ENCODE measurements at places on chromosomes 3 and 15.
A peak's percentile ranks its signal among the peaks of the same experiment; 100 is the strongest.

DNA sequence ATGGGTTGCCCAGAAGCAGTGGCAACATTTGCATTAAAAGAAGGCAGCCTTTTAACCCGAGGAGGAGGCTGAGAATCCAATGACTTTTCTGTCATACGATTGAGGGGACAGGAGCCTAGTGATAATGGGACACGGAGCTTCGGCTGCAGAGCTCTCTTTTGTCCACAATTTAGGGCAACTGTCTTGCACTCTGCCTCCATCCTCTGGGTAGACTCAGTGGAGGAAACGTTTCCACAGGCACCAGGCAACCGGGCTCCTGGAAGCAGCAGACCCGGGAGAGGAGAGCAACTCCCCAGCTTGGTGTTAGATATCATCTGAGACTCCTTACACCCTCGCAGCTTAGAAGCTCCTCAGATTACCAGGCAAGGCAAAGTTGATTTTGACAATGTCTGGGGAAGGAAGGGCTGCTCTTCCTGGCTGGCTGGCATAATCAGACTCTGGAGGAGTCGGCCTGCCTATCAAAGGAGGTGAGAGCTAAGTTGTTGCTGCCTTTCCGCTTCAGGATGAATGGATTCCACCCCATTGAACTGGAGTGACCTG is 43.5 kb upstream of the RNU6-1 start:
- no peak for DNase-seq

DNA sequence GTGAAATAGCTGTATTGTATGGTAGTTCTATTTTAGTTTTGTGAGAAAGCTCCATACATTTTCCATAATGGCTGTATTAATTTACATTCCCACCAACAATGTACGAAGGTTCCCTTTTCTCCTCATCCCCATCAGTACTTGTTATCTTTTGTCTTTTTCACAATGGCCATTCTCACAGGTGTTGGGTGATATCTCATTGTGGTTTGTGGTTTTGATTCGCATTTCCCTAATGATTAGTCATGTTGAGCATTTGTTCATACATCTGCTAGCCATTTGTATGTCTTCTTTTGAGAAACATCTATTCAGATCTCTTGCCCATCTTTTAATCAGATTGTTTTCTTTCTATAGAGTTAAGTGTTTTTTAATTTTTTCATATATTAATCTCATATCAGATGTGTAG is 931.9 kb downstream of the IGSF11 start:
- no peak for DNase-seq

GRCh38 chr3:9071936-9072666 is 108.8 kb upstream of the RAD18 start:
- no peak for DNase-seq

DNA sequence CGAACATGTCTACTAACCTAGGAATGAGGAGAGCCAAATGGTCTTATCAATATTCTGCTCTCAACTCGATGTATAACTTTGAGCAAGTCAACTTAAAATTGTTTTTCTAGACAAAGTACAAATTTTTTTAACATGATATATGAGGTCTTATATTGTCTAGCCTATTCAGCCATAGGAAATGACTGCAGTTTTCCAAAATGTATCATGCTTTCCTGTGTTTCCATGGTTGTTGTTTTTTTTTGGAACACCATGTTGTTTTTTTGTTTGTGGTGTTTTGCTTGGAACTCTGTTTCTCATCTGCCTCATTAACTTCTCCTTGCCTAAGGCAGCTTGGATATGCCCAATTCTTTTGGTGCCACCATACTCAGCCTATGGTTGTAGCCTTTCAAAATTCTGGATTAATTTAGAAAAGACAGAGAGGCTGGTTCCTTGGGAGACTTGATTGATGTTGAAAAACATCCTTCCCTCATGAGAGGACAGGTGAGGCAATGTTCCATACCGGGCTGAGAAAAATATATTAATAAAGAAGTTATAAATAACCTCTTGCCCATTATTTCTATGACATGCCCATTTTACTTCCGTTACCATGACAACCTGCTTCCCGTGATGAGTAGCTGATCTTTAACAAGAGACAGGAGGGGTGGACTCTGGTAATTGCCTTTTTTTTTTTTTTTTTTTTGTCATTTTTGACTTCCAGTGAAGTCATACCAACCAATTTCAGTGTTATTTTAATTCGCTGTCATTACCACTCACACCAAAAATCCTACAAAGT is 687.9 kb upstream of the GRM7 start:
- DNase-seq: no peak

GRCh38 chr15:87145696-87146095 is 1066.0 kb downstream of the AGBL1 start:
- DNase-seq: no peak

GRCh38 chr3:180871901-180872300 is 40.6 kb upstream of the FXR1 start:
- no peak for DNase-seq

GRCh38 chr3:194782698-194783404 is 97.2 kb downstream of the FAM43A start:
- DNase-seq: peak; percentile 69

DNA sequence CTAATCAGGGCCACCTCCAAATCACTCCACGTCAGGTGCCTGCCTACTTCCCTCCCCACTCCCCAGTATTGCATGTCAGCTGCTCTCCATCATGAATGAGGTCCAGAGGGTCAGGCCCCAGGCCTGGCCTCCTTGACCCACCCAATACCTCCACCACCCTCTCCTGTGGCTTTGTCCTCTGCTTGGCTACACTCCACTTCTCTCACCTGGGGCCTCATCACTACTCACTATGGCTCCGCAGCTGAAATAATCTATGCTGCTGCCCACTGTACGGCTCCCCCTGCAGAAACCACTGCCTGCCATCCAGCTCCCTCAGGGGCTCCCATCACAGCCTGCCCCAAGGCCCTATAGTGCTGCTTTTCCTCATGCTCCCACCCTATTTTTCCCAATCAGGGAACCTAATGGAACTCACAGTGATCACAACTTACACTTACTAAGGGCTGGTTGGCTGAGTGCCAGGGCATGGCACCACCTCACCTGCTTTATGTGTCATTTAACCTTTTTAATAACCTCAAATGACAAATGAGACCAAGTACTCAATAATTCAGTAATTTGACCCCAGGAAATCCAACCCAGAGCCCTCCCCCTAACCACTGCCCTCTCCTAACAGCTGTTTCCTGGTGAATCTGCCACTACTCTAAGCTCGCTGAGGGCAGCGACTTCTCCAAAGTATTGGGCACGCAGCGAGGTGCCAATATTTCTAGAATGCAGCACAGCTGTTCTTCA is 2.3 kb downstream of the GORASP1 start:
- DNase-seq: no peak

DNA sequence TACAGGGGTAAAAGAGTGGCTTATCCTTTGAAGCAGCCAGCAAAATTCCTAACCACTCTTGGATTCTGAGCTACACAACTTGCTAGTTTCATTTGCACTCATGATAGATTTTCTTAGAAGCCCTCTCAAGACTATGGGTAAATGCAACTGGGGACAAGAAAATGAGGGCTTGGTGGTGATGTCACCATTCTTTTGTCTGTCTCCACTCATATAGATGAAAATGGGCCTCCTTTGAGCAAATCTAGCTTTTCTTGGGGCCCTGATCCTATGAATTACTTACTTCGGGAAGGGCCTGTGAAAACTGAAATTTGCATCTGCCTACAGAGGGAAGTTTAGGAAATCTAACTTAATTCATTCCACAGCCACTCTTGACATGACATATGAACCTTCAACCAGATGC is 486.3 kb downstream of the MAGI1 start:
- DNase-seq: no peak

DNA sequence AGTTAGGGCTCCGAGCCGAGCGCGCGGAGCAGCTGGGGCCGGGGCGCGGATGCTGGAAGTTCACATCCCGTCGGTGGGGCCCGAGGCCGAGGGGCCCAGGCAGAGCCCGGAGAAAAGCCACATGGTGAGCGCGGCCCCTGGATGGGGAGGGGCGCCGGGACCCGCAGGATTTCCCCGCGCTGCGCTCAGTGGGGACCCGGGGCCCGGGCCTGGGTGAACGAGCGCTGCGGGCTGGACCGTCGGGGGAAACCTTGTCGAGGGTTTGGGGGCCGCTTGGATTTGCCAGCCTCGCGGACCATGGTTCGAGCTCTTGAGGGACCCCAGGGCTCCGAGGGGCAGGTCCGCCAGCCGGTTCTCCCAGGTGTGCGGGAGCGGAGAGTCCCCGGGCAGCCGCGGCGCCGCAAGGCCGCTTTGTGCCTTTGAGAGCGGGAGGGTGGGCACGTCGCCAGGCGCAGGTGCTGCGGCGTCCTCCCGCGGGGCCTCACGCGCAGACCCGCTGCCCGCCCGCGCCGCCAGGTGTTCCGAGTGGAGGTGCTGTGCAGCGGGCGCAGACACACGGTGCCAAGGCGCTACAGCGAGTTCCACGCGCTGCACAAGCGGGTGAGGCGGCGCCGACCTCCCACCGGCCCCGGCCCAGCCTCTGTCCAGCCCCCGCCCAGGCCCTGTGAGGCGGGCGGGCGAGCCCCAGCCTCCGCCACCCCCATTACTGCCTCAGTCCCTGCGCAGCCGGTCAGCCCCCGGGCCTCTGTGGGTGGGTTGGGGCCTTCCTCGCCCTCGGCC is at the start of gene SNX22:
Gene SNX22 (plus strand): TSS at position 5 of the 780 bp plus-strand sequence. CDS start 45 bp downstream, at position 50.
- no peak for DNase-seq

DNA sequence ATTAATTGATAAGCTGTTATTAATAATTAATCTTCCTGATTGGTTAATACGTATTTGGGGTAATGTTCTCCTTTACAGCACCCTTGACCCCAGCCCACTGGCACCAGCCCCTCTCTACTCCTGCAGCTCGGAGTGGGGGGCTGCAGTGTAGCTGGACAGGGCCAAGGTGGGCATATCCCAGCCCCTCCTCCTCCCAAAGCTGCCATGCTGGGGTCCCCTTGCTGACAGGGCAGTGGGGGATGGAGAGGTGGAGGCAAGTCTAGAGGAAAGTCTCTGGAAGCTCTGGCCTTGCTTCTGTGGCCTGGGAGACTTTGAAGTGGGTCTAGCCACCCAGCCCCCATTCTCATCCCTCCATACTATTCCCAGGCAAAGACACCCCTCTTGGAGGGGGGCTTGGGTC is 35.8 kb downstream of the HCN4 start:
- DNase-seq: no peak

- peak; percentile 41 for DNase-seq
Observed at GRCh38 chr15:64681424-64682024, 93.9 kb downstream of the RBPMS2 start.

DNA sequence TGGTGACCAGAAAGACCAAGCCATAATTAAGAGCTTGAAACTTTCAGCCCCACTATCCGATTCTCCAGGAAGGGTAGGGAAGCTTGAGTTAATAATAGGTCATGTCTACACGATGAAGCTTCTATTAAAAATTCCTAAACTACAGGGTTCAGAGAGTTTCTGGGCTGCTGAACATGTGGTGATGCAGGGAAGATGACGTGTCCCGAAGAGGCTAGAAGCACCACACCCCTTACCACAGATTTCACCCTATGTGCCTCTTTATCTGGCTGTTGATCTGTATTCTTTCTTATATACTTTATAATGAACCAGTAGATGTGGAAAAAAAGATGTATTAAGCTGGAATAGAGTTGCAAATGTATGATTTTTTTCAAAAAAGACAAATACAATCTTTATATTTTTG is 473.4 kb downstream of the NLGN1 start:
- DNase-seq: no peak

DNA sequence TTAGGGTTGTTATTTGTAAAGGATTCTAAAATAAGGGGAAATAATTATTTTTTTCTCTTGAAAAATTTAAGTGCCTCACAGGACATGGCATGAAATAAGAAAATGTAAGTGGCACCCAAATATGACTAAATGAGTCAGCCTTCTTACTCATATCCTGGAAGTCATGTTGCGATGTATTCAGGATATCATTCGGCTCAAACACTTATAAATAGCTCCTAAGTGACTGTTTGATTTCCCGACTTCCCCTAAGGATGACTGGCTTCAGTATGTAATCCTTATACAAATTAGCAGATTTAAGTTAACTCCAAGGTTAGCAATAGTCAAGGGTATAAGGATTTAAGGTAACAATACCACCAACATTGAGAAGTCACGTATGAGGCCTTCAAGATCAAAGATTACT is 57.3 kb upstream of the OSTN start:
- peak; percentile 33 for DNase-seq

GRCh38 chr15:78079298-78080087 is 2.0 kb upstream of the TBC1D2B start:
- no peak for DNase-seq

GRCh38 chr3:172711454-172711795 is 558 bp upstream of the NCEH1 start:
- DNase-seq: no peak

DNA sequence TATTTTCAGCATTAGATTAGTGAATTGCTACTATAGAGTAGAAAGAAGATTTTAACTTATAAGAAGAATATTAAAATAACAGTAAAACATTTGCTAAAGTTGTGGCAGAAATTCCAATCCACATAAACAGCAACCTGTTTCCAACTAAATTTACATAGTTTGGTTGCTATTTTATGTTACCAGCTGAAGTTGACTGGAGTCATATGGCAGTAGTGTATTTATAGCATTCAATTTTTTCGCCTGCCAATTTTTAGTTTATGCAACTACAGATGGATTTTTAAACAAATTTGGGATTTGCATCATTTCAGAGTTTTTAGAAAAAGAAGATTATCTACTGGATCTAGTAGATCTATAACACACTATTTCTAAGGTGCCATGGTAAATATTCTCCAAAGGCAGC is 332.5 kb upstream of the BCHE start:
- DNase-seq: no peak

- DNase-seq: no peak
Observed at GRCh38 chr3:13034861-13035260, 38.4 kb downstream of the IQSEC1 start.

DNA sequence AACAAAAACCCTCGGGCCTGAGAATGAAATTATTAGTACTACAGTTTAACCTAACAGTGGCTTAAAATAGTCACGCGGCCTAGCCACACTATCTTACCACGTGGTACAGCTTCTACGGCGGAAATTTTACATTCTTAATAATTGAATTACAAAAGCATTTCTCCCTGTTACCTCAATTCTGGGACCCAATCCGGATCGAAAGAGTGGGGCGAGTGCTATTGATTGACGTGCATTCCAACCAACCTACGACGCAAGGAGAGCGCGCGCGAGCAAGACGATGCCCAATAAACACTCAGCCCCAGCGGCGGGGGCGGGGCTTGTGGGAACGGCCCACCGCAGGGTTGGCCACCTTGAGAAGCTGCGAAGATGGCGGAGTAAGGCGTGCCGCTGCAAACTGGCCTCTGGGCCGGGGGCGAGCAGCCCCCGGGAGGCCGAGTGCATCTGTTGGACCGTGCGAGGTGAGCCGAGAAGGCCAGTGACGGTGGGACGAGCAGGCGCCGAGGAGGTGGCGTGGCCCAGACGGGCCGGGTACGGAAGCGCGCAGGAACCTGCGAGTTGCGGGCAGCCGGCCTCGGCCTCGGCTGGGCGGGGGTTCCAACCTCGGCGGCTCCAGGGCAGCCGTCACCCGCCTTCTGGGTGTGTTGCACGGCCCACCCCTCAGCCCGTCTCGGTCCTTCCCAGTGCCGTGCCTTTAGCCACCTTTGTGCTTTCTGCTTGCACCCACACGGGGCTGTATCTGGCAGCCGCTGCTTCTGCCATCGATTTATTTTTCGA is 48.6 kb downstream of the OIP5 start:
- peak; percentile 94 for DNase-seq

DNA sequence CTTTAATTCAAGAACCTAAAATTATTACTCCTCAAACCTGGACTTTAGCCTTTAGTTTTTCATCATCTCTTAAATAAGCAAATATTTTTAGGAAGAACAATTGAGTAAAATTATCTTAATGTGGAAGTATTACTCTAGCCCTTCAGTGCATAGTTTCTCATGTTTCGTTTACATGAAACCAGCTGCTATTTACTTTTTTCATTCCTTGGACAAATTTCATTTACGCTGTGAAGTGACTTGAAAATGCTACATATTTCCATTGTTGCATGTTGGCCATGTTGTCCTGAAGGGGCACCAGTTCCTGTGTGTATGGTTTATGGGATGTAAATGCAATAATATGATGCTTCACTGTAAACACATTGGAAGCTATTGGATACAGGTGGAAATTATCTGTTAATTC is 49.9 kb downstream of the SLC25A26 start:
- no peak for DNase-seq
